ENCODE measurements at places on chromosomes 13 and 19.

DNA sequence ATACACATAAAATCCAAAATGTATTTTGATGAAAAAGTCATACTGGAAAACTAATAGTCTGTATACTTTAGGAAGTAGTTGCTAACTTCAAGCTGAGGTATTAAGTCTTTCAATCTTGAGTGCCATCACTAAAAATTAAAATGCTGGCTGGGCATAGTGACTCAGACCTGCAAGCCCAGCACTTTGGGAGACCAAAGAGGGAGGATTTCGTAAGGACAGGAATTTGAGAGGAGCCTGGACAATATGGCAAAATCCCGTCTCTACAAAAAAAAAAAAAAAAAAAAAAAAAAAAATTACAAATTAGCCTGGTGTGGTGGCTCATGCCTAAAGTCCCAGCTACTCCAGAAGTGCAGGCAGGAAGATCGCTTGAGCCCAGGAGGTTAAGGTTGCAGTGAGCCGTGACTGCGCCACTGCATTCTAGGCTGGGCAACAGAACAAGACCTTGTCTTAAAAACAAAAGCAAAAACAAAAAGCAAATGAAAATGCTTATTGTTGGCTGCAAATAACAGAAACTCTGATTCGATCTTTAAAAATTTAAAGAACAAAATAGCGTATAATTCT is 1994.2 kb upstream of the PCDH20 start:
- H3K4me3 ChIP-seq = no peak overlapping the region
- H3K4me1 ChIP-seq = no peaks in the 10 kb centered on the region
- H3K27ac ChIP-seq = no peak overlapping the region
- DNase-seq = no peak
- no peaks in the 10 kb centered on the region for H3K27me3 ChIP-seq
- H3K36me3 ChIP-seq = no peaks in the 10 kb centered on the region

DNA sequence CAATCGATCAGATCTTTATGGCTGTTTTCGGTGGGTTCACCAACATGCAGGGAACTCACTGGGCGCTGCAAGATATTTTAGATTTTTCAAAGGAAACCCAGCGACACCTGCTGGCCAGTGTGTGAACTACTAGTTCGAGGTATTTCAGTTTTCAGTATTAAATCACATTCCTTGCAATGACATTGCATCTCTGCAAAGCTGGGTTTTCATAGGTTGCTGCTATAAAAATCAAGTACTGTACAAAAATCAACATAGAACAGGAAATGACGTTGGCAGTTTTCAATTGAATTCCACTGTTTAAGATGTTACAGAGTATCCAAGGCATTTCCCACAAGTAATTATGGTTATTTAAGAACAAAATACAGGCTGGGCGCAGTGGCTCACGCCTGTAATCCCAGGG is 17.6 kb downstream of the LIG1 start:
- peak; percentile 74 for DNase-seq
- no peak overlapping the region for H3K27ac ChIP-seq
- H3K27me3 ChIP-seq = no peaks in the 10 kb centered on the region
- no peaks in the 10 kb centered on the region for H3K4me1 ChIP-seq

- H3K36me3 ChIP-seq = no peaks in the 10 kb centered on the region
- H3K27ac ChIP-seq = no peak overlapping the region
These were observed 25.1 kb downstream of the ELF1 start for GRCh38 chr13:40993987-40994386.

DNA sequence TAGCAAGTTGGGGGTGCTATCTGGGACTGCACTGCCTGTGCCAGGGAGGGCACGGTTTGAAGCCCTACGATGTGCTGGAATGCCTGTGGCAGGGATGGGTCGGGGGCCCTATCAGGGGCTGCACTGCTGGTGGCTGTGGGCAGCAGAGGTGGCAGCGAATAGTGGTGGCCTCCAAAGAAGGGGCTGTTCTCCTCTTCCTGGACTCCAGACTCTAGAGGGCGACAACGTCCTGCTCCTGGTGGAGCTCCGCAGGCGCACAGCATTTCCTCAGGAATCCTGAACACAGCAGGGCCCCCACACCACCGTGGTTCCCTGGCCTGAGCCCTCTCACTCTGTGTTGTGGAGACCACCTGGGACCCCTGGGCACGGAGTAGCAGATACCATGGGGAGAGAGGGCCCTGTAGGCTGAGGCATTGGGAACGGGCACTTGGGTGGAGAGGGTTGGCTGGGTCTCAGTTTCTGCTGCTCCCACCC is 145.6 kb downstream of the TNFRSF19 start:
- H3K4me1 ChIP-seq = peaks cover 8% of the 10 kb centered on the region
- H3K27me3 ChIP-seq = peaks cover 5% of the 10 kb centered on the region

- no peak overlapping the region for H3K4me3 ChIP-seq
- H3K27me3 ChIP-seq = no peaks in the 10 kb centered on the region
- no peak for DNase-seq
- peaks cover 6% of the 10 kb centered on the region for H3K4me1 ChIP-seq
These were observed 84.5 kb downstream of the DCLK1 start for GRCh38 chr13:36046672-36047071.

DNA sequence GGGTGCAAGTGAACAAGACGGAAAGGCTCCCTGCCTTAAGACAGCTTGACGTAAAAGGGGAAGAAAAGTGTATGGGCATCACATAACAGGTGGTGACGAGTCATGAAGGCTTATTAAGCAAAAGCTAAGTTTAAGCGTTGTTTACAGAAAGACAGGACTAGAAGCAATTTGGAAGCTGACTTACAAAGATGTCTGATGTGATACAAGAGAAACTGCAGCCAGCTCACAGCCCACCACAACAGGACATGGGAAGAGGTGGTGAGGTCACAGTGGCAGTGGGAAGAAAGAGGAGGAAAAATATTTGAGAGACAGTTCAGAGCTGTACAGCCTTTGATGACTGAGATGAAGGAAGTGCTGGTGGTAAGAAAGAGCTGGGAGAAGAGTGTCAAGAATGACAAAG is 181.6 kb downstream of the KLF12 start:
- H3K4me3 ChIP-seq = no peak overlapping the region
- DNase-seq = no peak
- H3K27ac ChIP-seq = no peak overlapping the region
- peaks cover 5% of the 10 kb centered on the region for H3K4me1 ChIP-seq
- H3K36me3 ChIP-seq = no peaks in the 10 kb centered on the region
- H3K27me3 ChIP-seq = peaks cover 1% of the 10 kb centered on the region

DNA sequence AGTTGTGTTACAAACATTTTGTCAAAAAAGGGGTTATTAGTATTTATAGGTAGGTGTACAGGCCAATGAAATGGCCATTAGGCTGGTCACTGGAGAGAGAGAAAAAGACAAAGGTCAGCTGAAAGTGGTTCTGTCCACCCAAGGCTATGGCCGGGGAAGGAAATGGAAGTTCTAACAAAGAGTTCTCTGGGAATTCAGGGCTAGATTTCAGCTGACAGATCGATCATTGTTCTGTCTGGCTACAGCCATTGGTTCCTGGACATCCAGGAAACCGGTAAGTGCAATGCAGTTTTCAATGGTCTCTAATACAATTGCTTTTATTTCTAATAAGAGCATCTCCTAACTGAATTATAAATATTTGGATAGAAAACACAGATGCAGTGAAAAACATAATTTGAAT is 42.5 kb downstream of the MBNL2 start:
- H3K27ac ChIP-seq = no peak overlapping the region
- H3K36me3 ChIP-seq = peaks cover 4% of the 10 kb centered on the region
- H3K4me3 ChIP-seq = no peak overlapping the region
- H3K27me3 ChIP-seq = peaks cover 2% of the 10 kb centered on the region
- DNase-seq = no peak
- peaks cover 22% of the 10 kb centered on the region for H3K4me1 ChIP-seq

- no peak overlapping the region for H3K27ac ChIP-seq
- H3K27me3 ChIP-seq = peaks cover 3% of the 10 kb centered on the region
- H3K4me1 ChIP-seq = no peaks in the 10 kb centered on the region
- no peaks in the 10 kb centered on the region for H3K36me3 ChIP-seq
- no peak for DNase-seq
- no peak overlapping the region for H3K4me3 ChIP-seq
These were observed 10.9 kb downstream of the SLC46A3 start for GRCh38 chr13:28707629-28708427.

- H3K4me1 ChIP-seq = peaks cover 9% of the 10 kb centered on the region
- H3K27ac ChIP-seq = no peak overlapping the region
- H3K36me3 ChIP-seq = no peaks in the 10 kb centered on the region
- H3K4me3 ChIP-seq = no peak overlapping the region
These were observed 41.7 kb downstream of the MIPEP start for GRCh38 chr13:23847497-23847896.

DNA sequence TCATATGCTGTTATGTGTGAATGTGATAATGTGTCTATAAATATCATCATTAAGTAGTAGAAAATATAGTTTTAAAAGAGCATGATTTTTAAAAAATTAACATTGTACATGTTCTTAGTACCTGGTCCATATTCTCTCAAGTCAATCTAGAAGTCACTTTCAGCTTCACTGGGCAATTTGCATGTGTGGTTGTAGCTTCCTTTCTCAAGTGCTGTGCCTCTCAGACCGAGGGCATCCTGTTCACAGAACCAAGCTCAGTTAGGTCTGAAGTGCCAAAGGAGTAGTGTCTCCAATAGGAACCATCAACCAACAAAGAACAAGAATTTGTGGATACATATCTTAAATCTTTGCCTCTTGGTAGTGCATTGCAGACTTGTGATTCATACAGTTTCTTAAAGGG is 541.8 kb upstream of the SLC10A2 start:
- peaks cover 3% of the 10 kb centered on the region for H3K27me3 ChIP-seq
- no peak for DNase-seq
- H3K27ac ChIP-seq = no peak overlapping the region
- no peak overlapping the region for H3K4me3 ChIP-seq
- no peaks in the 10 kb centered on the region for H3K4me1 ChIP-seq

GRCh38 chr19:4121815-4122214 is 2.1 kb downstream of the MAP2K2 start:
- no peaks in the 10 kb centered on the region for H3K27me3 ChIP-seq
- peak overlapping the region; percentile 46 for H3K4me3 ChIP-seq
- no peaks in the 10 kb centered on the region for H3K36me3 ChIP-seq
- no peak for DNase-seq
- peaks cover 4% of the 10 kb centered on the region for H3K4me1 ChIP-seq
- no peak overlapping the region for H3K27ac ChIP-seq

DNA sequence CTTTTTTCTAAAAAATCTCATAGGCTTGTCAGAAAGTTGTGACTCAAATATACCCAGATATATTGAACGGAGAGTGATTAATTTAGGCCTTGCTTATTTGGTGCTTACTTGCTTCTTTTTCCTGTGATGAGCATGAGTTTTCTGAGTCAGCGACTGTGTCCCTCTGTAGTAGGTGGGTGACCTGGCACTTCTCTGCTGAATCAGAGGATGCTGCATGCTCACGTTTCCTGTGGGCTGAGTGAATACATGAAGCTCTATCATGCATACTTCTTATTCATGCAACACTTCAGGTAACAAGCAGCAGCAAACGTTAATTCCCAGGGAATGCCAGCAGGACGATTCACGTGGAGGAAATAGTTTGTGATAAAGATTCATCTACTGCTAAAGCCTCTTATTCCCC is 245.0 kb downstream of the KLF5 start:
- H3K36me3 ChIP-seq = no peaks in the 10 kb centered on the region
- no peak overlapping the region for H3K4me3 ChIP-seq
- no peaks in the 10 kb centered on the region for H3K27me3 ChIP-seq
- H3K4me1 ChIP-seq = no peaks in the 10 kb centered on the region
- no peak for DNase-seq
- no peak overlapping the region for H3K27ac ChIP-seq

- peaks cover 12% of the 10 kb centered on the region for H3K27me3 ChIP-seq
- no peaks in the 10 kb centered on the region for H3K36me3 ChIP-seq
- H3K4me3 ChIP-seq = no peak overlapping the region
- peaks cover 5% of the 10 kb centered on the region for H3K4me1 ChIP-seq
These were observed 69.5 kb downstream of the PTPRS start for GRCh38 chr19:5271145-5271544.

DNA sequence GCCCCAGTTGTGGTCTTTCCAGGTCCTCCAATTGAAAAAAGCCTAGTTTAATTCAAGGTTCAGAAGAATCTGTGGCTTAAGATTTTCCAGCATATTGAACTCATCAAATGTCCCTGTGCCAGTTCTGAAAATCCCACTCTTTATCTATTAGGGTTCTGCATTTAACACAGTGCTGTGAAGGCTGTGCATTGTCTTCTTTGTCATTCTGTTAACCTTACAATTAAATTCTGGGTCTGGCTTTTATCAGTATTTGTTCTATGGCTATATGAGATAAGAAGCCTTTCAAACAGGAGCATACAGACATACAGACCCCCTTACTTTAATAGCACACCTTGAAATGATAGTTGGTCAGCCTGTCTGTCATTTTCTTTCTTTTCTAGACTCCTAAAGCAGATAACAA is 362.1 kb upstream of the DACH1 start:
- H3K36me3 ChIP-seq = no peaks in the 10 kb centered on the region
- DNase-seq = no peak
- H3K4me1 ChIP-seq = no peaks in the 10 kb centered on the region
- H3K4me3 ChIP-seq = no peak overlapping the region
- no peaks in the 10 kb centered on the region for H3K27me3 ChIP-seq

GRCh38 chr13:113926301-113926761 is 47.5 kb downstream of the C13orf46 start:
- peaks cover 17% of the 10 kb centered on the region for H3K36me3 ChIP-seq
- DNase-seq = no peak
- H3K27ac ChIP-seq = no peak overlapping the region
- no peaks in the 10 kb centered on the region for H3K4me1 ChIP-seq

DNA sequence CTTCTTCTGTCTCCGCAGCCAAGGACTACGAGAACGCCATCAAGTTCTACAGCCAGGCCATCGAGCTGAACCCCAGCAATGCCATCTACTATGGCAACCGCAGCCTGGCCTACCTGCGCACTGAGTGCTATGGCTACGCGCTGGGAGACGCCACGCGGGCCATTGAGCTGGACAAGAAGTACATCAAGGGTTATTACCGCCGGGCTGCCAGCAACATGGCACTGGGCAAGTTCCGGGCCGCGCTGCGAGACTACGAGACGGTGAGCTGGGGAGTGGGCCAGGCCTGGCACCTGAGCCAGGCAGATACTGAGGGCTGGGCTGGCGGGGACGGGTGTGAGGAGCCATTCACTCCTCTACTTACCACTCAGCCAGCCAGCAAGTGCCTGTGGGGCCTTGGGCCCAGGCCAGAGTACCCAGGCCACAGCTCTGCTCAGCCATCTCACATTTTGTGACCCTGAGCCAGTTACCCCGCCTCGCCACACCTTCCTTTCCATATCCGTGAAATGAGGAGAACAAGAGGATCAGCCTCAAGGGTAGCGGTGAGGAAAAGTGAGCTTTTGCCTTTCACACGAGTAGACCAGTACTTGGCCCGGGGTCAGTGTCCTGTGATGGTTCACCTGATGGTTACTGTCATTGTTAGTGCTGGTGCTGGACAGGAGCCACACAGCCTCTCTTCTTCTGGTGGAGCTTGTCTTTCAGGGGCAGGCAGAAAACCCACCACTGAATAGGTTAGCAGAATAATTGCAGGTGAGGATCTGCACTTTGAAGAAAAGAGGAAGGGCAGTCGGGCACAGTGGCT is 7.0 kb downstream of the PPP5C start:
- peaks cover 3% of the 10 kb centered on the region for H3K4me1 ChIP-seq
- peaks cover 5% of the 10 kb centered on the region for H3K27me3 ChIP-seq
- no peak for DNase-seq
- no peaks in the 10 kb centered on the region for H3K36me3 ChIP-seq

DNA sequence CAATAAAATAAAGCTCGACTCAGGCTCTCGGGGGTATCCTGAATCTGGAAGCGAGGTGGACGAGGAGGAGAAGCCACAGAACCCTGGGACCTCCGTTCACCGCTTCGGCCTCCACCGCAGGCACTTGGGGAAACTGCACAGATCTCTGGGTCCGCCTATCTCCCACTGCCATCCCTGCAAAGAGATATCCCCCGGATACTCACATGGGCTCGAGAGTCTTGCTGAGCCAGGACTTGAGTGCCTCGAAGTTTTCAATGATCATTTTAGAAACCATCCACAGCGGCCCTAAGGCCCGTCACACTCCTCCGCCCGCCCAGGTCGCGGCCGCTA is 589 bp downstream of the RBM26 start:
- H3K27ac ChIP-seq = no peak overlapping the region
- H3K4me3 ChIP-seq = no peak overlapping the region
- DNase-seq = no peak

All from glutamatergic neuron (in vitro differentiated cells).